Hepatic stellate cell (primary cell): ENCODE measurements at places on chromosomes 3 and 15.

DNA sequence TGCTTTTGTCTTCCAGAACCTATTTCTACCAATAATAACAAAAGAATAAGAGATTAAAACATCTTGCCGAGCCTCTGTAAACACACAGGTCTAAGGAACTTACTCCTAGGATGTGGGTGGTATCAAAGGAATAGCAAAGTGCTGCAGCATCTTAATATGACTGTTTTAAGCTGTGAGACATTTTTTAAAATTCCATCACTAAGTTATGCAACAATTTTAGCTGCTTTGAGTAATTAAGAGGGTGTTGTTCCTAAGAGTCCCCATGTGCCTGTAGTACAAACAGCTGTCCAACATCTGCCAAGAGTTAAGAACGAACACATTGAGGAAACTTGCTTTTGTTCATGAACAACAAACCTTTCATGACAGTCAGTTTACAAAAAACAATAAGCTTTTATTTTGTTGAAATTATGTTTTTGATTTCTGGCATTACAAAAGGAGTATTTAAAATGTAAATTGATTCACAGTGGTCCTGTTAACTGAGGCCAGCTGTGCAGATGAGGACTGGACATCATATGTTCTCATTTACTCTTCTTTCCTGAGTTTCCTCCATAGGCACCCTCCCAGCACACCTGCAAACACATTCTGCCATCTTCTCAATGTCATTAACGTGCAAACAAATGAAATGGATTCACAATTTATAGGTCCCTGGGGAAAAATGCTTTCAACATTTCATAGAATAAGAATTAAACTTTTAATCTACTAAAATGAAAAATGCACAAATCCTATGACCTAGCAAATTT is 337.3 kb upstream of the ARHGEF26 start:
- no peak for DNase-seq

GRCh38 chr15:62985768-62986167 is 56.8 kb upstream of the TPM1 start:
- no peak for DNase-seq

- no peak for DNase-seq
Measured at GRCh38 chr3:195715583-195716266, 5.1 kb upstream of the MUC20 start.

GRCh38 chr3:51381333-51381705 is 3.8 kb upstream of the MANF start:
- no peak for DNase-seq

GRCh38 chr3:18828637-18829036 is 319.7 kb upstream of the KCNH8 start:
- no peak for DNase-seq

GRCh38 chr15:88810446-88810845 is 7.2 kb downstream of the ACAN start:
- peak; percentile 70 for DNase-seq

GRCh38 chr15:36912311-36912712 is 188.0 kb downstream of the MEIS2 start:
- DNase-seq: no peak

- no peak for DNase-seq
Measured at GRCh38 chr3:99523431-99524127, 114.8 kb upstream of the COL8A1 start.

DNA sequence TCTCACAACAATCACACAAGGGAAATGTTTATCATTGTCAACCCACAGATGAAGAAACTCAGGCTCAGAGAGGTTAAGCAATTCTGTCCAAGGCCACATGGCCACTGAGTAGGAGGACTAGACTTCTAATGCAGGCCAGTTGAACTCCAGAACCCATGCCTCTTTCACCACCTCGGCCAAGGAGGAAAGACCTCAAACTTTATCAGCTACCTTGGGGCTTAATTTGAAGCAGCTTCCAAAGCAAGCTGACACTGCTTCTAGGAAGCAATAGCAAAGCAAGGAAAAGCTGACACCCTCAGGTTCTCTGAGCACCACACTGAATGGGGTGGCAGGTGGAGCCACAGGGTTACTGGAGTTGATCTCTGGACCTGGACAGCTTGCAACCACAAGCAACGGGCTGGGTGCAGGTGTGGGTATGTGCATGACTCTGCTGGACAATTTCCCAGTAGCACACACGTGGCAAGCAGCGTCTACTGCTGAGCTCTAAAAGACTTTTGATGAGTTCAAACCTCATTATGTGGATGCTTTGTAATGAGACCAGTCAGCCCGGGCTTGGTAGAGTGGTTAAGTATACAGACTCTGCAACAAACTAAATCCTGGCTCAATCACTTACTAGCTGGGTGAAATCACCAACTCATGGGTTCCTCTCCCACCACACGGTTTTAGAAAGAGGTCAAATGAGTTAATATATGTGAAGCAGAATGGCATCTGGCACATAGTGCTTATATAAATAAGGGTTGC is 23.1 kb downstream of the CCNL1 start:
- no peak for DNase-seq

DNA sequence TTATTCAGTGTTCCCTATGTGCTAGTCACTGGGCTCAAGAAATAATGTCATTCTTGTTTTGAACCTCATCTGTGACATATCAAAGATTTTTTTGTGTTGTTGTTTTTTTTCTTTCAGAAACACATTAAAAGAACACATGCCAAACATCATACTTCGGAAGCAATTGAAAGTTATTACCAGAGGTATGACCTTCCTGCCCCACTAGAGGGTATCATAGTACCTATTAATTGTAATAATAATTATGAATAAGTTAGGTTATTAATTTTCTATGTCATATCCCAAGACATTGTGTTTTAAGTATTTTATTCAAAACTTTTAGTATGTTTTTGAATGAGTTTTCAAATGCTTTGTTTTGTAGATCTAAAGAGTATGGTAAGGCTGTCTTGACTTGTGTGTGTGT is 65.7 kb downstream of the CDIN1 start:
- no peak for DNase-seq

DNA sequence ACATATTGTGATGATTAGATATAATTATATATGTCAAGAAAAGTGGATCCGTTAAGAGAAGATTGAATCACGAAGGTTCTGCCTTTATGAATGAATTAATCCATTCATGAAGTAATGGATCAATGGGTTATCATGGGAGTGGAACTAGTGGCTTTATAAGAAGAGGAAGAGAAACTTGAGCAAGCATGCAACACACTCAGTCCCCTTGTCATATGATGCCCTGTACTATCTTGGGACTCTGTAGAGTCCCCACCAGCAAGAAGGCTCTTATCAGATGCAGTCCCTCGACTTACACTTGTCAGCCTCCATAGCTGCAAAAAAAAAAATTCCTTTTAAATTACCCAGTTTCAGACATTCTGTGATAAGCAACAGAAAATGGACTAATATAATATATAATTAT is 301.9 kb downstream of the RAP2B start:
- no peak for DNase-seq

- no peak for DNase-seq
Measured at GRCh38 chr15:100667405-100668347, 65.3 kb downstream of the ASB7 start.

GRCh38 chr15:79442911-79443310 is 10.8 kb downstream of the MINAR1 start:
- no peak for DNase-seq

- peak; percentile 17 for DNase-seq
Measured at GRCh38 chr3:143769616-143770015, 78.7 kb downstream of the SLC9A9 start.

DNA sequence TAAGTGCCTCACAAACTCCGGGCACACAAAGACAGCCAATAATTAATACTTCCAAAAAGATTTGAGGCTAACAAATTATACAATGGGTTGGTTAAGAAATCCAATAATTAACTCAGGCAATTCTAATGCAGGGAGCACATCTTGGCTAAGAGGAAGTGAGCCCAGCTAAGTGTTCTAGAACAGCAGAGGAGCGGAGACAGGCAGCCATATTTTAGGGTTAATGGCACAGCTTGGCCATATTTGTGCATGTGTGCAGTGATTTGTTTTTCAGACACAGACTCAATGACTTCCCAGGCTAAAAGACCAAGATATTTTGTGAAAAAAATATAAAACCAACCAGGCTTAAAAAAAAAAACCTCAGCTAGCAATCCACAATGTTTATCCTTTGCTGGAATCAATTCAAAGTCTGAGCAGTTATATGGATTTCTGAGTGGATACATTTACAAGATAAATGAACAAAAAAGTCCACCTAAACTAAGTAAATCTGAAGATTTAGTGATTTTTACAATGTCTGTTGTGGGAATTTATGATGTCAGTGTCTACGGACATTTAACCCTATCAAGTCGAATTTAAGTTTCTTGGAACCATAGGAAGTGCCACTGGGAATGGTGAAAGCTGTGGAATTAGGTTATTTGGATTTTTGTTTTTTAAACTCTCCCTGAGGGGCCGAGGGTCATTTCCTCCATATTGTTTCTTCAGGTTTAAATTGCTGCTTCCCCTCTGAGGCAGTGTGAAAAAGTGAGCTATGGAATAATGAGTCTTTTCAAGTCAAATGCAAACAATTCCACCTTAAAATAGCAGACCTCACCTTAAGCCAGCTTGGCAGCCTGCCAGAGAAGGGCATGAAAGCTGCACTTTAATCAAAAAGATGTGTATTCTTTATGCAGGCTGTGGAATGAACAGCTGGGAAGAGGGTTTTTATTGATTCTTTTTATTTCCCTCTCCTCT is 413.7 kb upstream of the TBL1XR1 start:
- no peak for DNase-seq

DNA sequence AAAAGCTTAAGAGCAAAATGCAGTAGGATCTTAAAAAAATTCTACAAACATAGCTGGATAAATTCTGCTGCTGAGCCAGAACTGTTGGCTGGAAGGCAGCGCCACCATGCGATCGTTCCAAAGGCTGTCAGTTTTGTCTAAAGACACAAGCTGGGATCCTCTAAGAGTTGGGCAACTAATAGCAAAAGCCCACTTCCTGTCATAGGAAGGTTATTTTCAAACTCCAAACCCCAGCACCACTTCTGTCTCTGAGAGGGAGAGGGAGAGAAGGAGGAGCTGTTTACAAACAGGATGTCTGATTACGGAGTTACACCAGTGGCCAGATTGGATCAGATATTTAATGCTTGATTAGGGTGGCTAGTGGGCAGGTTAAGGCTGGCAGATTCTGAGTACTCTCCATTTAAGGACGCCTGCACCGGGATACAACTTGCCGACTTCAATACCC is 44.0 kb downstream of the EIF4E3 start:
- DNase-seq: peak; percentile 50

DNA sequence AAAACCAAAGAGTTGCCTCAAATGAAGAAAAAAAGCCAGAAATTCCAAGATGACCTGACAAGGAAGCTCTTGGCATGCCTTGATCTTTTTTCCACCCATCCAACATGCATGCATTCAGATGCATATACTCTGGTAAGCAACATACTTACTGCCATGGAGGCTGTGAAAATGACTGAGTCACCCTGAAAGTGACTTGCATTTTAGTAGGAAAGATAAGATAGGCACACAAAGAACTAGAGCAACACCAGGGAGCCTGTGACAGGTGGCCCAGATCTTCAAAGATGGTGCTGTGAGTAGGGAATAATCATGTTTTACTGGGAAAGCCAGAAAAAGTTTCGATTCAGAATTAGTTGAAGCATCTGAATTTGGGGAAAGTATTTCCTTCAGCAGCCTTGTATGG is 185.1 kb upstream of the SLCO3A1 start:
- DNase-seq: no peak

GRCh38 chr3:7498715-7499114 is 637.8 kb downstream of the GRM7 start:
- DNase-seq: no peak

- DNase-seq: no peak
Measured at GRCh38 chr3:13676356-13677017, 127.6 kb downstream of the FBLN2 start.

DNA sequence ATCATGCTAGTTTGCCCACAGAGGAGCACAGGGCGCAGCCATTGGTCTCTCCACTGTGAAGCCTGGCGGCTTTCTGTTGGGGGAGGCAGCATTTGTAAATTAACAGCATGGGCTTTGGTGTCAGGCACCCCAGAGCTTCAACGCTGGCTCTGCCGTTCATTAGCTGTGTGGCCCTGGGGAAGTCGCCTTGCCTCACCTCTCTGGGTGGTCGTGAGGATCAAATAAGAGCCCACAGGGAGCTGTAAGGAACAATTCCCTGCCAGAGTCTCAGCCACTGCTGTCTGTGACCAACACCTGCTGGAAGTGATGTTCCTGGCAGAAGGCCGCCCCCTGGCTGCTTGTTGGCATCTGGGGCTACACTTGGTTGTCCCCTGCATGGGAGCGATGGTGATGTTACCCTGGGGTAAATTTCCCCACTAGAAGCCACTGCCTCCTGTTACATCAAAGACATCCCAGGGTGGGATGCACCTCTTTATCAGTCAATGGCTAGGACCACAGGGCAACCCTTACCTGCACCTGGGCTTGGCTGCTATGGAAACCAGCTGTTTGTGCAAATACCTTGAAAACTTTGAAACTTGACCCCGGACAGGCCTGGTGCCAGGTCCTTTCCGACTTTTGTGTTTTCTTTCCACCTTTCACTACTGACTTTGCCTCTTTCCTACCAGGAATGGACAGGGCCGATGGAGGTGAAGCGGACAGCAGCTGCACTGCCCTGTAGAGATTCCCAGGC is 36.9 kb downstream of the DNASE1L3 start:
- no peak for DNase-seq

DNA sequence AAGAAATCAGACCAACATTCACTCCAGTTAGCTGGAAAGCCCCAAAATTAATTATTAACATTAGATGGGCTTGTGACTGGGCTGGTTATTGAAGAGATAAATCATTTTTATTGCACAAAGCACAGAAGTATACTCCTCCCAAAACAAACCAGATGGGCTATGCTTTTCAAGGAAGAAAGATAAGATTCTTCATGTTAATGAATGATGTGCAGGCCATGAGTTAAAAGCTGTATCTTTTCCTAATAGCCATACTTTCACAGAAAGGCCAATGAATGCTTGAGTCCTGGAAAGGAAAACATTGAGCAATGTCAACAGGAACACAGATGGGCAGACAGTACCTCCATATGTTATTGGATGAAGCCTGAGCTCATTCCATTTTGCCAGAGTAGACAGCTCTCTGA is 55.4 kb downstream of the OCA2 start:
- DNase-seq: no peak

- DNase-seq: no peak
Measured at GRCh38 chr3:98240131-98240530, 23.9 kb upstream of the OR5H6 start.

DNA sequence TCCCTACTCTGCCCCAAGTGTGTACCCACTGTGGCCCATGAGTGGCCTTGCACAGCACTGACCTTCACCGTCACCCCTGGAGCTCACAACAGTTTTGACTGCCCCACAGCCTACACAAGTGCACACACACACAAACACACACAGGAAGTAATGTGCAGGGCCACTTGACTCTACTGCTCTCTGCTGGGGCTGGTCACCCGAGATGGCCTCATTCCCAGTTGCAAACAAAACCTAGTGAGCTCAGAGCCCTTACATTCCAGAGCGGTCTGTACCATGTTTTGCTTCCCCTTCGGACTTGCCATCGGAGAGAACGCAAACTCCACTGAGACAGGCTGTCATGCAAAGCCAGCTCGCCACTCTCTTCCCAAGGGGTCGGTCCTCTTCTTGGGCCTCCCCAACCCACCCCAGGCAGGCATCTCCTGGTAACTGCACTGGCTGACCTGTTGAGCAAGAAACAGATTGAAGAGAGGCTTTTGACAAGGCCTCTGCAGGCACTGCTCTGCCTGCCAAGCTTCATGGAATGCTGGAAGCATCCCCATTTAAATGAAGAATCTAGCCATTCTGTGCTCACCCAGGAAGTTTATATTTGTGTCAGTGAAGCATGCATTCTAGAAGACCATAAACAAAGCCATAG is 232.0 kb upstream of the IGF1R start:
- no peak for DNase-seq

GRCh38 chr3:14787630-14788029 is 31.1 kb upstream of the FGD5 start:
- DNase-seq: no peak
